ENCODE measurements at places on chromosomes 3 and 15. TPM values are rescaled to one million over a fixed set of nuclear protein-coding genes. Genes with fewer than 3 reads are reported as not detected.

DNA sequence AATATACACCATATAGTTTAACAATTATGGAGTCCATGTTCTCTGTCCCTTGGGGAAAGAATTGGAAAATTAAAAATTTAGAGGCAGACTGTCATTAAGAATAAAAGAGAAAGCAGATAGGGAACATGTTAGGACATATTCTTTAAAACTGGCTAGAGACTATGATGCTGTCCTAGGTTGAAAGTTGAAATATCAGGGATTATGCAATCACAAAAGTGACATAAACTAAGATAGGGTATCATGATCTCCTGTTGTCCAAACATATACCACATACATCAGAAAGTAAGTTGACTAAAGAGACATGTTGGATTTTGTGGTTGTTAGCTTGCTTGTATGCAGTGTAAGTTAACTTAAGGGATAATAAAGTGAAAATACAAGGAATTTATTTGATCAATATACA, 9.9 kb upstream of the EID1 start:
- peaks cover 5% of the 10 kb centered on the region for H3K4me1 ChIP-seq
- DNase-seq = no peak
- H3K27ac ChIP-seq = no peak overlapping the region
- H3K27me3 ChIP-seq = peaks cover 3% of the 10 kb centered on the region
- H3K36me3 ChIP-seq = no peaks in the 10 kb centered on the region

GRCh38 chr3:89467898-89468363, 360.5 kb downstream of the EPHA3 start:
- no peaks in the 10 kb centered on the region for H3K4me1 ChIP-seq
- H3K4me3 ChIP-seq = no peak overlapping the region
- no peak for DNase-seq

DNA sequence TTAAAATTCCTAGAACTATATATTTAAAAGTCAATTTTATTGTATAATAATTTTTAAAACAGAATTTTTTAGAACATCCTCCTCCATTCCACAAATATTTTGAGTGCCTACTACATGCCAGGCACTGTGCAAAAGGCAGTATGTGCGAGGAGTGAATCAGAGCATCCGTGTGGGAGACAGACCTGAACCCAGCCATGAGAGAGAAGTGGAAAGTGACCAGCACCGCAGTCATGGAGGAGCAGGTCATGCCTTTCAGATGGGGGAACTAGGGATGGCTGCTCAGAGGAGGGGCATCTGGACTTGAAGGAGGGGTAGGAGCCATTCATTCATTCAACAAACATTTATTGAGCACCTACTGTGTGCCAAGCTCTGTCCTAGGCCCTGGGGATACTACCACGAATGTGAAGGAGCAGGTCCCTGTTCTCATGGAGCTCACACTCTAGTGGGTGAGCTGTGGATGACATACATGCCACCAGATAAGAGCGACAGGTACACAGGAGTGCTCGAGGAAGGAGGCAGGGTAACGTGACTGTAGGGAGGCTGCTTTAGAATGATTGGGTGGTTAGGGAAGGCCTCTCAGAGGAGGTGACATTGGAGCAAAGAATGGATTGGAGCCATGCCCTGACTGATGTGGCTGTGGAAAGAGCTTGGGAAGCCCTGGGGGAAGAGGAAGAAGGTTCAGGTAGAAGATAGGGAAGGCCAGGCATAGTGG, 3.1 kb upstream of the CHRNA3 start:
- DNase-seq = no peak
- no peak overlapping the region for H3K4me3 ChIP-seq
- no peak overlapping the region for H3K27ac ChIP-seq
- H3K4me1 ChIP-seq = peaks cover 15% of the 10 kb centered on the region

DNA sequence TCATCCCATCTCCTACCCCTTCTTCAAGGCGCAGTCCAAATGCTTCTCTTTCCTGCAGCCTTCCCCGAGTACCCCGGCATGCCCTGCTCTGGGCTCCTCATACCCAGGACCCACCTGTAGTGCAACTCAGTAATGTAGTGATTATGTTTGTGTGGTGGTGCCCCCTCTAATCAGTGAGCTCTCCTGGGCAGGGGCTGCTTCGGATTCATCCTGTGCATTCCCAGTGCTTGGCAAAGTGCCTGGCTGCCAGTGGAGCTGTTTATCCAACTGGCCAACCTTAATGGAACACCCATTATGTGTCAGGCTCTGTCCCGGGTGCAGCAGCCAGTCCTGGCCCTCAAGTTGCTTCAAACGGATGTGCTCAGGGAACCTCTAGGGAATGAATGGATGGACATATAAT, 174.4 kb upstream of the LINGO1 start:
- DNase-seq = no peak
- H3K27me3 ChIP-seq = no peaks in the 10 kb centered on the region
- no peaks in the 10 kb centered on the region for H3K4me1 ChIP-seq
- H3K4me3 ChIP-seq = no peak overlapping the region

DNA sequence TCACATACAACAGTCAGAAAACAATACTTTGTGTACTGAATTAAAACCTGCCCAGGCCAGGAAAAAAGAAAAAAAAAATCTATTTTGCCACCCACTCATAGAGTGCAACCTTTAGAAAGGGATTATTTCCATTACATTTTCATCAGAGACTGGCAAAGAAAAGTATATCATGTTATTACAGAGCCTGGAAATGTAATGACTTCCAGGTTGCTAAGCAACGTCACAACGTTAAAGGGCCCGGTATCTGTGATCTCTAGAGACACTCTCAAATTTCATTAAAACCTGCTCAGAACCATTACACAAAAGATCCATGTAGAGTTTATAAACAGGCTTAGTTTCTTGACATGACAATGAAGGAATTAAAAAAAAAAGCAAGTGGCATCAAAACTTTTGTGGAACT, 170.5 kb downstream of the CTNNB1 start:
- H3K36me3 ChIP-seq = no peaks in the 10 kb centered on the region
- peaks cover 17% of the 10 kb centered on the region for H3K4me1 ChIP-seq
- no peak for DNase-seq
- no peaks in the 10 kb centered on the region for H3K27me3 ChIP-seq

- no peak overlapping the region for H3K27ac ChIP-seq
- no peaks in the 10 kb centered on the region for H3K36me3 ChIP-seq
- no peaks in the 10 kb centered on the region for H3K27me3 ChIP-seq
- DNase-seq = no peak
Observed at GRCh38 chr3:66518126-66518525, 17.3 kb upstream of the LRIG1 start.

DNA sequence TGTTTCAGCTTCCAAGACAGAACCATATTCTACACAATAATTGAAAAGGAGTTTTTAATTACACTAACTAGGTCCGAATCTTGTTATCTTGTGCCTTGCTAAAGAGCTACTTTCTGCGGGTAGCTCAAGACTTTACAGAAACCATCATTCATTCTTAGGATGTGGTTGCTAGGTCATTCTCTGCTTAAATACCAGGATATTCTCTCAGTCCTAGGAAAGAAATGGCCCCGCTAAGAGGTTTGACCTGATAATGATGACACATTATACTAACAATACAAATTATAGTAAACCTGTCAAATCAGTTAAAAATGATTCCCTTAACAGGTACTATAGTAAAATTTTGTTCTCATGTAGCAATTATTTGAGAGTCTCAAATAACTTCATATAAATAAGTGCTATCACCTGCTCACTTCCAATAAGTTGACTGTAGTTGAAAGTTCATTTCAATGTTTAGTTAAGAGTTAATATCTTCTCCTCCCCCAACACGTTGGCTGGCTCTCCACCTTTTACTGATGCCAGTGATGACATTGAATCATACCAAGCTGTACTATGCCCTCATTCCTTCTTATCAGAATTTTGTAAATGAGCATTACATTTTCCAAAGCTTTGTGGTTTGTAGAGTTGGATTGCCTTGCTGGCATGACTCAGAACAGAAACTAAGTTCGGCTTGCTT, 3.6 kb upstream of the C3orf85 start:
- H3K4me1 ChIP-seq = no peaks in the 10 kb centered on the region
- H3K27me3 ChIP-seq = no peaks in the 10 kb centered on the region
- H3K36me3 ChIP-seq = no peaks in the 10 kb centered on the region
- H3K27ac ChIP-seq = no peak overlapping the region
- no peak for DNase-seq

DNA sequence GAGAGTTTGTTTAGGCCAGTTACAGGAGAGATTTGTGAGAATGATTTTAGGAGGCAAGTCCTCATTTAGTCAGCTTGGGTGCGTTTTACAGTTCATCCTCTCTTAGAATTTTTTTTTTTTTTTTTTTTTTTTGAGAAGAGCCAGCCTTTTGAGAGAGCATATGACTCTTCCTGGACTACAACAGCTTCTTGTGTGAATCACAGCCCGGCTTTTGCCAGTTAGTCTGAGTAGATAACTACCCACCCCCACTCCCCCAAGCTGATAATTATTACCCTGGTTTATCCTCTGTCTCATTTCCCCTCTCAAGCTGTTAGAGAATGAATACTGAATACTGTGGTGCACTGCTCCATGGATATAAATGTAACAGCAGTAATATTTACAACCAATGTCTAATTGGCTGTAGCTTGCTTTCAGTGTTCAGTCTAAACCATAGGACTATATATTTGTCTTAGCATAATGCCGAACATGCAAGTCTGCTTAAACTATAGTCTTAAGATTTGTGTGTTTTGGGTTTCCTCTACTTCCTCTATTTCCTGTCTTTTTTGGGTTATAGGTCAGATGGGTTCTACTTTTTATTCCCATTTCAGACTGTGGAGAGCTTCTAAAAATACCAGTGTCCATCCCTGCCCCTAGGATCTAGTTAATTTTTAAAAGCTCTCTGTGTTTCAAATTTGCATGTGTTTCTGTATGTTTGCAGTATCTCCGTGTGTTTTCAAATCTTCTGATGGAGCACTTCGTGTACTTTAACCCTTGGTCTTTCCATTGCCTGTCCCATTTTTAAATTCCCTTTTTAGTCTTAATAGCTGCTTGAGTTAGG, 8.0 kb downstream of the CHD2 start:
- no peaks in the 10 kb centered on the region for H3K36me3 ChIP-seq
- peaks cover 92% of the 10 kb centered on the region for H3K4me1 ChIP-seq
- DNase-seq = no peak
- no peaks in the 10 kb centered on the region for H3K27me3 ChIP-seq

DNA sequence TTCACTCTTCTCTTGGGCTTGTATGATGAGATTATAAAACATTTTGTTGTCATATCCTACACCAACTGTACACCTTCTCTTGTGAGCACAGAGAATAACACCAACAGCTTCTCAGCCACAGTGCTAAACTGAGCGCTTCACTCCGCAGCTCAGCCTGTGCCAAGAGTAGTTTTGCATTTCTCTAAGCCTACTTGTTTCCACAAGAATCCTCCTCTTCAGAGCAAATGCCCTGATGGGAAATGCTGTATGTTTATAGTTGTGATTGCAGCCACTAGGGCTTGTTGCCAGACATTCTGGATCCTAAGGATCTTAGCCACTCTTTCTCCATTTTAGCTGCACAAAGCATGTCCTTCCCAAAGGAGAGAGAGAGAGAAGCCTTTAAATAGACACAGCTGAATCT, 138.8 kb upstream of the PLXND1 start:
- H3K4me3 ChIP-seq = no peak overlapping the region
- DNase-seq = no peak
- no peaks in the 10 kb centered on the region for H3K27me3 ChIP-seq

- H3K27ac ChIP-seq = no peak overlapping the region
- no peak overlapping the region for H3K4me3 ChIP-seq
- H3K36me3 ChIP-seq = peaks cover 73% of the 10 kb centered on the region
- DNase-seq = no peak
Observed at GRCh38 chr3:179336345-179336929, 11.1 kb upstream of the MFN1 start.

GRCh38 chr15:77966540-77967234, 110.8 kb downstream of the TBC1D2B start:
- H3K27me3 ChIP-seq = no peaks in the 10 kb centered on the region
- no peak overlapping the region for H3K4me3 ChIP-seq
- no peaks in the 10 kb centered on the region for H3K36me3 ChIP-seq
- peaks cover under 1% of the 10 kb centered on the region for H3K4me1 ChIP-seq
- no peak overlapping the region for H3K27ac ChIP-seq

- H3K36me3 ChIP-seq = no peaks in the 10 kb centered on the region
- H3K4me1 ChIP-seq = no peaks in the 10 kb centered on the region
- H3K27ac ChIP-seq = no peak overlapping the region
- DNase-seq = no peak
- no peaks in the 10 kb centered on the region for H3K27me3 ChIP-seq
Observed at GRCh38 chr3:67301556-67301955, 303.4 kb downstream of the KBTBD8 start.

DNA sequence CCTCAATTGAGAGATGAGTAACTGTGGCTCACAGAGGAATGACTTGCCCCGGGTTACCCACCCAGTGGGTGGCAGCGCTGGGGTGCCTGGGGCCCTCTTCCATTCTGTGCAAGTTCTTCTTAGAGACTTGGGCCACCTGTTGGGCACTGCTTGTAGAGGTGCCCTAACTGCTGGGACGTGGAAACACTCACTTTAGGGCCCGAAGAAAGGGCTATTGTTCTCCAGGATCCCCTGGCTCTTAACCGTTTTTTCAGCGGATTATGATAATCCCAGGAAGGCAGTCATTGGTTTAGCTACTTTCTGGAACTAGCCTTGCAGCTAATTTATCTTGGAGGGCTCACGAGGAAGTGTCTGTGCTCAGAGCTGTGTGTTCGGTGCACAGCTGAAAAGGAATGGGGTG, 66.0 kb upstream of the GCNT3 start:
- H3K4me3 ChIP-seq = no peak overlapping the region
- no peak overlapping the region for H3K27ac ChIP-seq
- no peaks in the 10 kb centered on the region for H3K36me3 ChIP-seq
- no peak for DNase-seq
- peaks cover 7% of the 10 kb centered on the region for H3K4me1 ChIP-seq
- no peaks in the 10 kb centered on the region for H3K27me3 ChIP-seq

GRCh38 chr15:78457101-78457500, 19.1 kb downstream of the IREB2 start:
- DNase-seq = no peak
- no peaks in the 10 kb centered on the region for H3K27me3 ChIP-seq
- no peaks in the 10 kb centered on the region for H3K36me3 ChIP-seq
- no peak overlapping the region for H3K4me3 ChIP-seq
- peaks cover 35% of the 10 kb centered on the region for H3K4me1 ChIP-seq

DNA sequence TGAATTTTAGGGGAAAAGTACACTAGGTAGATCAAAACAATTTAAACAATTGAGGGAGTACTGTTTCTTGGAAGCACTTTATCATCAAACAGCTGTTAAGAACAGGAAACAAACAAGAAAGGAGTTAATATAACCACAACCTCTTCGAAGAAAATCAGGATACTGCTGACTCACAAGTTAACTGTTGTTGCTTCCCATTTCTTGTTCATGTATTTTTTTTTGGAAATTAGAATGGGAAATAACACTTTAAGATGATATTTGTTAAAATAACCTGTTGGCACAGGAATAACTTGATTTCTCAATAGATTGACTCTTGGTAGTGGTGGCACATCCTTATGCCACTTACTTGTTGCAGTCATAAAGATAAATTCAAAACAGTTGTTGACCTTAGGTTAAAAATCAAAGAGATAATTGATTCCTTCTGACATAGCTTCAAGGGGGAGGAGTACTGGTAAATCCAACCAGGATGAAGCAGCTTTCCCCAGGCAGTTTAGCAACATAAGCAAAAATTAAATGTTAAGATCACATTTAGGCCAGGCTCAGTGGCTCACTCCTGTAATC, 3.3 kb downstream of the BNIP2 start:
- H3K4me3 ChIP-seq = no peak overlapping the region
- H3K36me3 ChIP-seq = no peaks in the 10 kb centered on the region
- no peaks in the 10 kb centered on the region for H3K27me3 ChIP-seq
- no peak for DNase-seq
- H3K4me1 ChIP-seq = peaks cover 53% of the 10 kb centered on the region

The CCR9 gene
- not detected for total RNA-seq

The ATP13A4 gene
- 54.9 TPM for total RNA-seq

The CCR3 gene
- not detected for total RNA-seq

The ERICH6 gene
- not detected for total RNA-seq

The LCTL gene
- not detected for total RNA-seq

The FAM81A gene
- total RNA-seq = not detected

The EPHA3 gene
- 0.48 TPM for total RNA-seq

The FYTTD1 gene
- 55.7 TPM for total RNA-seq

The FOXB1 gene
- not detected for total RNA-seq

The MOBP gene
- total RNA-seq = not detected

The CCDC39 gene
- total RNA-seq = not detected

All from esophagus squamous epithelium (tissue), 5 donors.